Chondrocyte (in vitro differentiated cells): ENCODE measurements at places on chromosomes 16 and 17. TPM values are rescaled to one million over a fixed set of nuclear protein-coding genes. Genes with fewer than 3 reads are reported as not detected.

DNA sequence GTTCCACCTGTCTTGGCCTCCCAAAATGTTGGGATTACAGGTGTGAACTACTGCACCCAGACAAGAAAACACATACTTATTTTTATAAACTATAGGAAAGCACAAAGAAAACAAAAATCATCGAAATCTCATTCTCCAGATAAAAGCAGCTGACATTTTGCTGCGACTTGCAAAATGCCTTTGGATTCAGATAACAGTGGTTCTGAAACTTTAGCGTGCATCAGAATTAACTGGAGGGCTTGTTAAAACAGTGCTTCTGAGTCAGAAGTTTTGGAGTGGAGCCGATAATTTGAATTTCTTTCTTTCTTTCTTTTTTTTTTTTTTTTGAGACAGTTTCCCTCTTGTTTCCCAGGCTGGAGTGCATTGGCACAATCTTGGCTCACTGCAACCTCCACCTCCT lies 17.7 kb upstream of the GJD3 start:
- no peak for DNase-seq

GRCh38 chr16:10693889-10694288 lies 841 bp downstream of the TEKT5 start:
- DNase-seq = no peak

GRCh38 chr17:11786711-11787438 lies 188.6 kb downstream of the DNAH9 start:
- no peak for DNase-seq

GRCh38 chr17:40675905-40676304 lies 10.9 kb upstream of the KRT222 start:
- no peak for DNase-seq

- DNase-seq = no peak
Observed at GRCh38 chr16:18800293-18800692, 1.1 kb downstream of the ARL6IP1 start.

DNA sequence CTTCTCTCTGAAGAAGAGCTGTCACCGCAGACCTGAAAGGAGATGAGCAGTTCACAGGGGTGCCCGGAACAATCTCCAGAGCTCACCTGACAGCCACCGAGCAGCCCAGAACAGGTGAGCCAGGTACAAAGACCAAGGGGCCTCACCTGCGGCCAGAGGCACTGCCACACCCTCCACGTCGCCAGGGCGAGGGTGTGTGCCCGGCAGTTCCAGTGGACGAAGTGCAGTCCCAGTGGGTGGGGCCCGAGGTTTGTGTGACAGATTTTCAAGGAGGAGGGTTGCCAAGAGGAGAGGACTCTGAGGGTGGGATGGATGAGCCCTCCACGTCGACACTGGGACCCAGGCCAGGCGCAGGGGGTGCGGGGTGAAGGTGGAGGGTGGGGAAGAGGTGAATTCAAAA lies 61.7 kb downstream of the SMPD3 start:
- peak; percentile 65 for DNase-seq

GRCh38 chr16:67967958-67968399 lies 458 bp downstream of the SLC12A4 start:
- no peak for DNase-seq

GRCh38 chr16:72829846-72830775 lies 217.8 kb downstream of the ZFHX3 start:
- no peak for DNase-seq

DNA sequence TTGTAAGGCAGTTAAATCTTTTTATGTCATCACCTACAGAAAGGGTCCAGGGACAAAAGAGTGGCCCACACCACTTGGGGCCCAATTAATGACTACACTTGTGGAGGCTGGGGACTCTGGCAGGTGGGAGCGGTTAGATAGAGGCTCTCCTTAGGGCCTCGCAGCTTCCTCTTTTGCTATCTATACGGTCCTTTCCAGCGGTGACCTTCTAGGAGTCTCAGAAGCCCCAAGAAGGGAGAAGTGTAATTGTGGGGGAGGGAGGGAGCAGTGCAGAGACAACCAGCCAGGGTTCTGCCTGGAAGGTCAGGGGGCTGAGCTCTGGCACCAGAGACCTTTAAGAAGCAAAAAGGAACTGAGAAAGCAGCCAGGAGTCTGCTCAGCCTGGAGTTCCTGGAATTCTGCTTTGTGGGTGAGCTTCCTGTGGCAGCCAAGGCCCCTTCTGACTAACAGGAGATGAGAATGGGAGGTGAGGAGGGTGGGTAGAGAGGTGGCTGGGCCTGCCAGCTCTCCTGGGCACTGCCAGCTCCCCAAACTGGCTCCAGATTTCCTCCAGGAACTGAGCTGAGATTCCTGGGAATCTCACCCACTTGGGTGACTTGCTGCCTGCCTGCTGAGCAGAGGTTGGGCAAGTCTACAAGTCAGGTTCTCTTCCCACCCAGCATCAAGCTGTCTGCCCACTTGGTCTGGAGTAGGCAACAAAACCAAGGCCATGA lies 16.3 kb upstream of the MAP3K14 start:
- no peak for DNase-seq

DNA sequence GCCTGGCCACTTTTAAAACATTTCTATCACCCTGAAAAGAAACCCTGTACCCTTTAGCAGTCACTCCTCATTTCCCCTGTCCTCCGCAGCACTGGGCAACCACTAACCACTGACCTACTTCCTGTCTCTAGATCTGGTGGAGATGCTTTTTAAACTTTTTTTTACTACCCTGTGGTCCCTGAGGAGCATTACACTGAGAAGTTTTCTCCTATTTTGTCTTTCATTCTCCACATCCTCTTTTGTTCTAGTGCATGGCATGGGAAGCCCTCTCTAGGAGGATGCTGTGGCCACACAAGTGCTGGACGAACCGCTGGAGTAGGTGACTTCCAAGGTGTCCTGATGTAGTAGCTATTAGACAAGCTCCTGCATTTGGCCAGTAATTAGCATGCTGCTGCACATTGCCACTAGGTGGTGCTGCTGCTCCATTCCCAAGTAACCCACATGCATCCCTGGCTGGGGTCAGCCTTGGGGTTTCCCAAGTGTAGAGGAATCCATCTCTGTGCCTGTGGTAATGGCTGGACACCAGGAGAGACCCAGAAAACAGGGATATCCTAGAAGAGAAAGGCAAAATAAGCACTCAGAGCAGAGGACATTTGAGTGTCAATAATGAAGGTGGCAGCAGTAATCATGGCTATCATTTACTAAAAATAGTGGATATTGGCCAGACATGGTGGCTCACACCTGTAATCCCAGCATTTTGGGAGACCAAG lies 143.8 kb upstream of the CRHR1 start:
- no peak for DNase-seq

GRCh38 chr17:63665527-63666214 lies 34.3 kb downstream of the LIMD2 start:
- no peak for DNase-seq

DNA sequence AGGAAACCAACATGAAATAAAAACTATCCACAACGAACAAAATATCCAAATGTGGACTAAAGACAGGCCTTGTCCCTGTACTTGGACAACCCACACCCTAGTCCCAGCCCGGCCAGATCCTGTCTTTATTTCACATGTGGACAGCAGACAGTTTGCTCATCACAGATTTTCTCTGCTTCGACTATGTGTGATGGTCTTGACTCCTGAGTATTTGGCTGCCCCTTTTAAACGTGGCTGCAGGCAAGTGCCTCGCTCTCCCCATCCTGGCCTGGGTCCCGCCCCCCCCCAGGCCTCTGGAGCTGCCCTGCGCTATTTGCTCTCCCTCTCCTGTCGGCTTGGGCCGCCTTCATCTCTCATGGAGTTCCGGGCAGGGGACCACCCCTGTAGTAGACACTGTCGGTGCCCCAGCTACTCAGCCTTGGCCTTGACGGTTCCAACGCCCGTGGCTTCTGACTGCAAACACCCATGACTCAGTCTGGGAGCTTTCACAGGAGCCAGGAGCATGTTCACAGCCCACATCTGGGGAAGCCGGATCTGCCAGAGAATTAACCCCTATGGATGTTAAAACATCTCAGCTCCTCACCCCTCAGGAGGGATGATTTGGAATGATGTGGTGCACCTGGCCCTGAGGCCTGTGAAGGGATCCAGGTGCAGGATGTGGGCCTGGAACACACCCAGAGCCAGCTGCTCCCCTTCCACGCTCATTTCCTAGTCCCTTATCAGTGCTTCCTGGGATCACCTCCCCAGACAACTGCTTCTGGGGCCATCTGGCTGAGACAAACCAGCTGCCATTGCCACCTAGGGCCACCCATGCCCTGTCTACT lies 229.7 kb upstream of the RPL38 start:
- DNase-seq = peak; percentile 79

DNA sequence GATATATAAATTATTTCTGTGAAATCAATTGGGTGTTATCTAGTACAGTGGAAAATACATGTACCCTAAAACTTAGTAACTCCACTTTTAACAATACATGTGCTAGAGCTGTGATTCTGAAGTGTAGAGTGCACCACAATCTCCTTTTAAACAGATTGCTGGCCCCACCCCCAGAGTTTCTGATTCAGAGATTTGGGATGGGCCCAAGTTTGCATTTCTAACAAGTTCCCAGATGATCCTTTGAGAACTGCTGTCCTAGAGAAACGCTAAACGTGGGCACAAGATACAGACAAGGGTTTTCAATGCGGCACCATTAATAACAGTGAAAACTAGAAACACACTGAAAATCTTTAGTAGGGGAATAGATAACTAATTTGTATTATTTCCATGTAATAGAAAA lies 49.2 kb downstream of the NXPH3 start:
- no peak for DNase-seq

DNA sequence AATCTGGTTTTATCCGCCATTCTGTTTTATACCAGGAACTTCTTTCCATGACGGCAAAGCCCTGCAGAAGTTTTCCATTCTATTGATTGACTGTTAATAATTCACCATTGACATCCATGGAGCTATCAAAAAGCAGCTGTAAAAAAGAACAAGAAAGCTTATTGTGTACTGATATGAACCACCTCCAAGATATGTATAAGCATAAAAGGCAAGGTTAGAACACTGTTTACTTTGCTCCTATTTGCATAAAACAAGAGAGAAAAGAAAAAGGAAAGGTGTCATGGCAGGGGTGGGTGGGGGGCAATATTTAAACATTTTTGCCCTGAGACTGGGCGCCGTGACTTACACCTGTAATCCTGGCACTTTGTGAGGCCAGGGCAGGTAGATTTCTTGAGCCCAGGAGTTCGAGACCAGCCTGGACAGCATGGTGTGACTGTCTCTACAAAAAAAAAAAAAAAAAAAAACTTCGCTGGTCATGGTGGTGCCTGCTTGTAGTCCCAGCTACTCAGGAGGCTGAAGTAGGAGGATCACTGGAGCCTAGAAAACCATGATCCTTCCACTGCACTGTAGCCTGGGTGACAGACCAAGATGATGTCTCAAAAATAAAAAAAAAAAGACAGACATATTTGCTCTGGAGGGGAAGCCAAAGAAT lies 52.5 kb downstream of the TMEM114 start:
- no peak for DNase-seq

DNA sequence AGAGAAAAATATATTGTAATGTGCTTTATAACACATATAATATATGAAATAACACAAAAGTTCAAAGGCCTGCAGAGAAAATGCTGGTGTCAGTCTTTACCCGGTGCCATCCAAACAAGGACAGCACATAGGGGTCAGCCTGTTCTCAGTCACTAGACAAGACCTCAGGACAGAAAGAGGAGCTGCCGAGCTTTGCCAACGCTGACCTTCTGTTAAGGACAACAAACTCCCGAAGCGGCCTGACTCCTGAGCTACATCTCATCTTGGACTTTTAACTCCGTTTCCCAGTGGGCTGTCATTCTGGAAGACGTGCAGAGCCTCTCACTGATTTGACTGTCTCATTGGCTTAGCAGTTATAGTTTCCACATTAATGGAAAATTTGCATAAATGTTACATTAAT lies 6.9 kb downstream of the ELAC2 start:
- no peak for DNase-seq

- DNase-seq = no peak
Observed at GRCh38 chr17:41060052-41060604, at the start of gene KRTAP2-3. TSS of gene KRTAP2-3 (minus strand) at chr17:41060114. CDS start at chr17:41060050, 64 bp downstream.

DNA sequence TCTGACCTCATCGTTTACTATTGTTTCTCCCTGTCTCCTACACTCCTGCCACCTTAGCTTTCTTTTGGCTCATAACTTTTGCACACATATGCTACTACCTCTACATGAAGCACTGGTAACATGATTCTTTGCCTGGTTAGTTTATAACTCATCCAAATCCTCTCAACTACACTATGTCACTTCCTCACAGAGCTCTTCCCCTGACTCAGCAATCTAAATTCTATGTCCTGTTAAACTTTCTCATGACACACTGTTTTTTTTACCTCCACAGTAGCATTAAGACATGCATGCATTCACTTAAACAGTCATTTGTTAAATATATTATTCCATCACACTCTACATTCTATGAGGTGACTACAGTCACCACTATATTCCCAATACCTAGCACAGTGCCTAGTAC lies 19.7 kb downstream of the APPBP2 start:
- no peak for DNase-seq

DNA sequence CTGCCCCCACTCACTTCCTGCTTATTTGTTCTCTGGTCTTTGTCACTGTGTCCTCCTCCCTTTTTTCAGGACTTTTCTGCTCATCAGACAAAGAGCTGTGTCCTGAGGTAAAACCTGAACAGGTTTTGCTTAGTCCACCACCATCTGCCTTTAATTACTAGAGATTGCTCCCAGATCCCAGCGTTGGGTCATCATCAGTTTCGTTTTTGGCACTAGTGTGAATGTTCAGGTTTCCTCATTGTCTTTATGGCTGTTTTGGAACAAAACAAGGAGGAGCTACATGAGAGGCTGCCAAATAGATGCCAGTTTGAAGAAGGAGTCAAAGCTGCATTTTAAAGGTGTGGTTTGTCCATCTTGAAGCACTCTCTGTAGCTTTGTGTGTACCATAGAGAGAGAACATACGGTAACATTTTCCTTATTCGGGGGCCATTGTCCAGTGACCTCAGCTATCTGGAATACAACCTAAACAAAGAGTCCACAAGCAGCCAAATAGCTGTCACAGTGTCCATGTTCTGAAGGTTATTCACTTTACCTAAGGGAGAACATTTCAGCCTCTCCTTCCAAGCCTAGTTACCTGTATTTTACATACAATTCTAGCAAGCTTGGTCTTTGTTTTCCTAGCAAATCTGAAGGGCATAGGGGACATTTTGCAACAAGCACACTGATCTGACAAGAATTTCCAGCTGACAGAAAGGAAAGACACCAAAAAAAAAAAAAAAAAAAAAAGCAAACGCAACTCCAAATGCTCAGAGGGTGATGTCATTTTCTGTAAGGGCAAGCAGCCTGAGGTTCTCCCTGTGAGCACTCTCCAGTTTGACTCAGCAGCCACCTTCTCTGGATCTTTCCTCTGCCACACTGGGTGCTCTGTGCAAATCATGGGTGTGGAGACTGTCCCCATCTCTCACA lies 196.1 kb downstream of the NTN1 start:
- DNase-seq = no peak

FXR2 gene
- 48.4 to 53.7 TPM (median 52.5 TPM) in 3 replicates for total RNA-seq

WNT9B gene
- not detected in 3 replicates for total RNA-seq

KRT20 gene
- total RNA-seq = not detected in 3 replicates

PRPF8 gene
- 164 to 235 TPM (median 164 TPM) in 3 replicates for total RNA-seq

SPNS2 gene
- total RNA-seq = 0.70 to 0.87 TPM in 2 of 3 replicates, not detected in the other

CDH1 gene
- 0.35 to 0.38 TPM in 2 of 3 replicates, not detected in the other for total RNA-seq

CRYBA1 gene
- total RNA-seq = not detected in 3 replicates

MSI2 gene
- total RNA-seq = 23.1 to 55.2 TPM (median 25.5 TPM) in 3 replicates
